NCI-H345 (cell line): ENCODE measurements at places on chromosomes 7 and 10.

DNA sequence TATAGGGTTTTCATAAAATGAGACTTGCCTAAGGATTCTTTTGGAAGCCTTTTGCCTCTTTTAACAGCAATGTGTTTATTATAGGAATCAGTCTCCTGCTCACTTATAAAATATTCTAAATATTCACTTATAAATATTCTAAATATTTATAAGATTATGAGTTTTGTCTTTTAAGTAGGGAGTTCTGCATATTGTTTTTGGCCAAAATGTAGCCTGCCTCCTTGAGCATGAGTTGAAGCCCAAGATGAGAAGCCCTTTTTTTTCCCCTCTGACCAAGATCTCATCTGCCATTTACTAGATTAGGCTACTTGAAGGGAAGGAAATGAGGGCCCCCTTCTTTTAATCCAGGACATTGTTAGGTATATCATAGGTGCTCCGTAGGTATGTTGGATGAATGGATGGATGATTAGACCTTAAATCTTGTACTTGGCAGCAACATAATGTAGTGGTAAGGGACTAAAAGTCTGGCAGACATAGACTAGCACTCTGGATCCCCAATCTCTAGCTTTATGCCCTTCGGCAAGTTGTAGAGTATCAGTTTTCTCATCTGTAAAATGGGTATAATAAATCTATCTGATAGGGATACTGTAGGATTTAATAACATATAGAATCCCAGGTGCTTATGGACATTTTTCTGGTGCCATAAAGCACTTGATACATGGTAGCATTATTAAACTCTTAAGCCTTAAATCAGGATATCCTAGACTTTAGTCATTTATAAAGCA lies 59.1 kb downstream of the ARID5B start:
- no peak for DNase-seq

- no peak for DNase-seq
Observed at GRCh38 chr10:7635408-7636125, 31.2 kb downstream of the ITIH5 start.

GRCh38 chr10:6024334-6024682 lies 37.9 kb downstream of the IL2RA start:
- no peak for DNase-seq

- DNase-seq = no peak
Observed at GRCh38 chr7:30927559-30927958, 15.9 kb downstream of the AQP1 start.
